ENCODE measurements at places on chromosomes 11 and 22.

DNA sequence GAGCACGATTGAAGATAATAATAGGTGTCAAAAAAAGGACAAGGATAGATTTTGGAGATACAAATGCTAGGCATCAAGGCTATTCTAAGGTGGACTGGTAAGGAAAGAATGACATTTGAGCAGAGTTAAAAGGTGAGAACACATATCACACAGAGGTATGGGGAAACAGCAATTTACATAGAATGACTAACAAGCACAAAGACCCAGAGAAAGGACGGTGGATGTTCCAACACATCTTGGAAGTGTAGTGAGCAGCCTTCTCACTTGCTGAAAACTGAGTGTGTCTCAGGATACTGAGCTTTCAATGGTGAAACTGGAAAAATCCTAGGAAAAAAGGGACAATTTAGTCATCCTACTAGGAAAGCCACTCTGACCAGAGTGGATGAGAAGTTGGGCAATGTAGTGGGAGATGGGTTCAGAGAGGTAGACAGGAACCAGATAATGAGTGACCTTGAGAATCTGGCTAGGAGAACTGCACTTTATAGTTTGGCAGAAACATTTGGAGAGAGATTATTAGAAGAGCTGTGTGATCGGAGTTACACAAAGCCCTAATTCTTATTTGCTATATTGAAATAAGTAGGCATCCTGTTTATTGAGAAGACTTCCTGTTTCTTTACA lies 706.0 kb downstream of the KCNA4 start:
- no peak for DNase-seq

- no peak for DNase-seq
Observed at GRCh38 chr11:3942956-3943497, 87.6 kb downstream of the STIM1 start.

GRCh38 chr11:5910540-5910939 lies 17.5 kb downstream of the OR52E5 start:
- DNase-seq: no peak

DNA sequence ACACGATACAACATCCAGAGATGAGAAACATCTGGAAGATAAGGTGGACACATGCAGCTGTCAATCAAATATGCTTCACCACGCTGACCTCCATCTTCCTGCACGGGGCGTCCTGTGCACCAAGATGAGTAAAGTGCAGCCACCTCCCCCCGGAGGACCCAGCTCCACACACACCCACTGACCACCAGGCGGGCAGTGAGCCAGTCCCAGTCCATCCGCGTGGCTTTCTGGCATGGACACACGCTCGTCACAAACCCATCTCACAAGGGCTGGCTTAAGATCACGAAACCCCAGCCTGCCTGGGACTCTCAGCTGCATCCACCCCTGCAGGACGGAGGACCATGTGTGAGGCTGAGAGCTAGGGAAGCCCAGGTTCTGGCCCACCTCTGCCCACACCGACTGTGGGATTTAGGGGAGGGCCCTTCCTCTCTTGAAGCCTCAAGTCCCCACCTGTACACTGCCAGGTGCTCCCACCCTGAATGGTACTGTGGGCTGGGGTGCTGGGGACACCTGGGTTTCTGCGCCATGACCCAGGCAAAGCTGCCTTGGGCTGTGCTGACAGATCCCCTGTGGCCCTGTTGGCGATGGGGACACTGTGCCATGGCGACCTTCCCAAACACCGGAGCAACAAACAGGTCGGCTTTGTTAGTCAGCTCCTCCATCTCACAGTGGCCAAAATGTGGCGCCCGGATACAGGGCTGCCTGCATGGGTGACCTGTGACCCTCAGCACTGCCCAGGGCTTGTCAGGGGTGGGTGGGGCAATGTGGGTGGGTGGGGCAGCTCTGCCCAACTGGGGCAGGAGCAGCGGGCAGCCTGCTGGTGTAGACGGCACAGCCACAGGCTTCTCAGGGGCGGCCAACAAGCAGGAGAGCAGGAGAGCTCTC lies 629.0 kb downstream of the TBC1D22A start:
- DNase-seq: no peak

DNA sequence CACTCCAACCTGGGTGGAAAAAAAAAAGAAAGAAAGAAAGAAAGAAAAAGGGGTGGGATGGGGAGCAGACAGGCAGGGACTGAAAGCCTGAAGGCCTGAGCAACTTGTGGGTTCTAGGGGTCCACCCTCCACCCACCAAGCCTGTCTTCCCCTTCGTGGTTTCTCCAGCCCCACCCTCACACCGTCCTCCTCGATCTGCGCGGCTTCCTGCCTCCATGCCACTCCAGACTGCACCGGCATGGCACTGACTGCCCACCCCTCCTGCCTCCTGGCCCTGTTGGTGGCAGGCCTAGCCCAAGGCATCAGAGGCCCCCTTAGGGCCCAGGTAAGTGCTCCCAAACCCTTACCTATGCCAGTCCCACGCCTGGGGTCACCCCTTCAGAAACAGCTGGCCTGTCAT lies at the start of gene CTSW:
CTSW (plus strand) TSS at position 221 of the 400 bp plus-strand sequence; CDS start at position 239, 18 bp downstream.
- no peak for DNase-seq

GRCh38 chr22:39722032-39722325 lies 151.4 kb downstream of the CACNA1I start:
- DNase-seq: no peak

DNA sequence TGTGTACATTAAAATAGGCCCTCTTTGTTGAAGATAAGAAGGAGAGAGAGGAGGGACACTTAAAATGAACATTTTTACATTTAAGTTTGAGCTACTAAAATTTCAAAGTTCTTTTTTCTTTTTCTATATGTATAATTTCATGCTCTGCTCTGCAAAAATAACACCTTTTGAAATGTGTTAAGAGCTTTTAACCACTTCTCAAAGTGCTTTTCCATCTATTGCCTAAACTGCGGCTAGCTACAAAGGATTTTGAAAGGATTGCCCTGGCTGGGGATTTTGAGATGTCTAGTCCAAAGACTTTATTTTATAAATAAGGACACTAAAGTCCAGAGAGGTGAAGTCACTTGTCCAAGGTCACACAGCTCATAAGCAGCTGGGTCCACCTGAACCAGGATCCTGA lies 138.5 kb downstream of the CCDC81 start:
- DNase-seq: no peak

GRCh38 chr11:122024278-122024677 lies 91.7 kb downstream of the BLID start:
- no peak for DNase-seq

GRCh38 chr11:33704240-33705002 lies 3.8 kb upstream of the C11orf91 start:
- no peak for DNase-seq

GRCh38 chr11:59787255-59787588 lies 23.4 kb downstream of the MRPL16 start:
- no peak for DNase-seq

DNA sequence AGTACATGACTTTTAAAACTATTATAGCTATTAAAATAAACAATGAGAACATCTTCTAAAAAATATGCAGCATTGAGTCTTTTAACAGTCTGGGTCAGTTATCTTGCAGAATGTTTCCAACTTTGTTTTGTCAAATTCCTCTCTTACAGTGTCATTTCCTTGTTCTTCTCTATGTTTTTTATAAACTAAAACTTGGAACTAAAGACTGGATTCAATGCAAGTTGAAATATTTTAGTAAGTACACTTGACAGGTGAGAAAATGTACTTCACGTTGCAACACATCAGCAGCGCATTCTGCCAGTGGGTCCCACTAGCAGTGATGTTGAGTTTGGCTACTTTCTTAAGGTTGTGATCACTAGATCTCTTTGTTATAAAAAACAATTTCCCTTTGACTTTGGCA lies 1407.6 kb upstream of the RAG2 start:
- DNase-seq: no peak

DNA sequence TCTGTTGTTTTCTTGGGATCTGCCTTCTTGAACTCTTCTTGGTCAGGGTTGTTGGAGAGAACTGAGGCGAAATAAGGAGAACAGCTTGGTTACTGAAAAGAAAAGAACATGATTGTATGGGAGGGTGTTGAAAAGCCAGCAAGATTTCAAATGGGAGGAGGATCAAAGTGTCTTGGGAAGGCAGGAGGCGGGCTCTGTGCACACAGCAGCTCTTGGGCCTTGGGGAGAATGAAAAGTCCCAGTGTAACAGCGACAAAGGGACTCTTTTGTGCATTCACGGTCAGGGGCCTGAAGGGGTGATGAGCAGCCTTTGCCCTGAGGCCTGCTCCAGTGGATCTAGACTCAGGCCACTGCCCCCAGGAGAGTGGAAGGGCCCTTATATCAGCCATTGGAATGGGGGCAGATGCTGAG lies 135.4 kb downstream of the ADAMTS15 start:
- DNase-seq: no peak

DNA sequence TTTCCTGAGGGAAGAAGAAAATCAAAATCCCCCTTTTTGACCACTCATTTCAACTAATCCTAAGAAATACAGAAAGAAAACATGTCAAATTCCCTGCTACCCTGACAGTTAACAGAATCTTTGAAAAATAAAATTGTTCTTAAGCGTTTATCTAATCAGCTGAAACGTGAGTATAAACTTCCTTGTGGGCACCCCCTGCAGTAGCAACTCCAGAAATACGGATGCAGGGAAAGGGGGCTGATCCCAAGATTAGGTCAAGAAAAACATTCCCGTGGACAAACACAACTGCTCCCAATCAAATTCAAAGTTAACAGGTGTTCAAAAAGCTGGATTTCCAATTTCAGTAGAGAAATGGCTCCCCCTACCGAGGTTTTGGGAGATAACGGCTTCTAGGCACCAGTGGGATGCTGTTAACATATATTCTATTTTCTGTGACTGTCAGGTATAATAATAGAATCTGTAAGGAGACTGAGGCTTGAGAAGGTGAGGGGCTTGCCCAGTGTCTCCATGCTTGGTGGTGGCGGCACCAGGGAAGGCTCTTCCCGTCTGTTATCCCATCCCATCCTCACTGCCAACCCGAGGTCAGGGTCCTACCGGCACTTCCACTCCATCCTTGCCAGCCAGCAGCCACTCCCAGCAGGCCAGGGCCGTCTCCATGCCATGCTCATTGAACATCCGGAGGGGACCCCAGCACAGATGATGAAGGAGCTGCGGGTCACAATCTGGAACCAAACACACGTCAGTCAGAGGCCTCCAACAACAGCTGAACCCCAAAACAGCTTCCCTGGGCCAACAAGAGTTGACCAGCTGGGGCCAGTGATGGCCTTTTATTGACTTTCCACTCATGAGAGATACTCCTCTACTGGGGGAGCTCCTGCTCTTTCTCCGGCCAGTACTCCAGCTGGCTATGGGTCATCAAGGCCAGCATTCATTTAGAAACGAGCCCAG lies 32.0 kb upstream of the SERPIND1 start:
- DNase-seq: no peak

DNA sequence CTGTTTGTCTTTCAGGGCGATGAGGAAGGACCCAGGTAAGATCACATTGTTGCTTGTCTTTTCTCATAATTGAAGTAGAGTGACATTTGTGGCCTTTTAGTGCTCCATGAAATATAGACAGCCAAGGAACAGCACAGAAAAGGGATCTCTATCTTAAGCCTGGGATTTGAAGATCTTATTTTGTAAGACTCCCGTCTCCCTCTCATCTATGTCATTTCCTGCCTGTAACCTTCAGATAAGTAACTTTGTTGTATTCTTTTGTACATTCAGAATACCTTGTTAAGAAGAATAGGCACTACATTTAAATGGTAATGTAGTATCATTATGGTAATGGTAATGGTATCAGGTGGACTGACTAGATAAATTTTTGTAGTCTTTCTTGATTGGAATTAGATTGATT lies 72.8 kb downstream of the TRIM44 start:
- DNase-seq: no peak

All from GM12878 (cell line).